Kidney glomerular epithelial cell (primary cell): ENCODE measurements at places on chromosomes 16 and 17.

- no peak for DNase-seq
These were observed 19.8 kb upstream of the RPH3AL start for GRCh38 chr17:372157-373152.

DNA sequence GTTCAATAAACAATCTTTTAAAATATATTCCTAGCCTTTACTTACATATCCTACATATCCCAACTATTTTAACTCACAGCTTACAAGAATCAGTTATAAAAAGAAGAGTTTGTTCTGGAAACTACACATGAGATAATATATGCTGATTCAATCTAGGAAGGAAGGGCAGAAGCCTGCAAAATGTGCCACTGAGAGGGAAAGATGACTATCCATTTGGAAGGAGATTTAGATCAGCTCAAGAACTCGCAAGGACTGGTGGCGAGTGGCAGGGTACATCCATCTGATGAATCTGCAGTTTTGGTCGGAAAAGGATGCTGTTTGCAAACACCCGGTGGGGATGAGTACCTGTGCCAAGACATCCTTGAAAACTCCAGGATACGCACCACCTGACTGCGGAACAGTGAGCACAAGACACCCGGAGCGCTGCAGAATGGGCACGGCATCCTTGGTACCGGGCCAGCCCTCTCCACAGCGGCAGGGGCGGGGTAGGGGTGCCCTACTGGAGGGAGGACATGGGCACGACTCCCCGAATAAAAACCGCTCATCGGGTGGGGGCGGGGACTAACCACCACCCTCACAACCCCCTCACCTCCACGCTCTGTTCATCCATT, 723 bp downstream of the TRIM37 start:
- peak; percentile 13 for DNase-seq

DNA sequence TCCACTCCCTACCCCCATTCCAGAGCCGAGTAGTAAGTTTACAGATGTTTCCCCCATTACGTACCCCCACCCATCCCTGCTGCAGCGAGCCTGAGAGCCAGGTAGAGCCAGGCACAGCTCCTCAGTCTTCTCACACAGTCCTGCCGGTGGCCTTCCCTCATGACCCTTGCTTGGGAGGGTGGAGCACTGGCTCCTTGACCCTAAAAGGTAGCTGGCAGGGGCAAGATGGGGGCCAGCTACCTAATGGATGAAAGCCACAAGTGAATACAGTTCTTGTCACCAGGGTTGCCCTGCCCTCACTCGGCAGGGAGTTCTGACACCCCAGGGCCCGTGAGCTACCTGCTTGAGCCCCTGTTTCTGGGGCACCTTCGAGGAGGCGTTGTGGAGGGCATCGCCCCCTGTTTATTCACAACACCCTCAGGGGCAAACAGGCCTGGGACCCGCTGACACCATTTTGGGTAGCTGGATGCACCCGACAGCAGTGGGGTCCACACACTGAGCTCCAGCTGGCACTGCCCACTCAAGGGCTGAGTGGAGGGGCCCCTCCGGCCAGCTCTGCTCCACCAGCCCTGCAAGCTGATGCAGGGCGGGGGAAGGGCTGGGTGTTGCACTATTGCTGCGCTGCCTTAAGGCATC, 22.2 kb downstream of the ADAM11 start:
- DNase-seq = no peak

- DNase-seq = no peak
These were observed 117.9 kb downstream of the CPPED1 start for GRCh38 chr16:12685806-12686205.

GRCh38 chr16:85369741-85370528, 243.2 kb upstream of the GSE1 start:
- DNase-seq = no peak

- DNase-seq = no peak
These were observed 21.6 kb upstream of the IL17C start for GRCh38 chr16:88616736-88617135.

DNA sequence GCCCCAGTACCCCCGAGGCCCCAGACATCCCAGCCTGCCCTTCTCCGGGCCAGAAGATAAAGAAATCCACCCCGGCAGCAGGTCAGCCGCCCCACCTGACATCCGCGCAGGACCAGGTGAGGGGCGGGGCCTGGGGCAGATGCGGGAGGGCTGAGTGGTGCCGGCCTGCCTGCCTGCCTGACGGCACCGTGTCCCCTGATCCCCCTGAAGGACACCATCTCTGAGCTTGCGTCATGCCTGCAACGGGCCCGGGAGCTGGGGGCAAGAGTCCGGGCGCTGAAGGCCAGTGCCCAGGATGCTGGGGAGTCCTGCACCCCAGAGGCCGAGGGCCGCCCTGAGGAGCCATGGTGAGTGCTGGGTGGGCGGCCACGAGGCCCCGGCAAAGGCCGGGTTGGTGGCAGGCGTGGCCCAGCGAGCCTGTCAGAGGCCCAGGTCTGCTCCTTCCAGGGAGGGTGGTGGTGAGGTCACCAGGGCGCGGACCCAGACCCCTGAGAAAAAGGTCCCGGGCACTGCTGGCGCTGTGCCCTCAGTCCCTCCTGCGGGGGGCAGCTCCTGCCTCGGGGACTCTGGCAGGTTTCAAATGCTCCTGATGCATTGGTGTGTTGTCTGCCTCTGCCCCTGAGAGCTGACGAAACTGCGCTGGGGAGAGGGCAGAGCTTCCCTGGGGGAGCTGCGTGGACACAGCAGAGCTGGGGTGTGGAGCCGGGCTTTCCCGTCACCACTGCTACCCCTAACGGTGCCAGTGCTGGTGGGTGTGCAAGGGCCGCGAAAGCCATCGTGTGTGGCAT, 1.2 kb downstream of the CDT1 start:
- no peak for DNase-seq

GRCh38 chr17:49775546-49776260, 11.8 kb upstream of the FAM117A start:
- no peak for DNase-seq

DNA sequence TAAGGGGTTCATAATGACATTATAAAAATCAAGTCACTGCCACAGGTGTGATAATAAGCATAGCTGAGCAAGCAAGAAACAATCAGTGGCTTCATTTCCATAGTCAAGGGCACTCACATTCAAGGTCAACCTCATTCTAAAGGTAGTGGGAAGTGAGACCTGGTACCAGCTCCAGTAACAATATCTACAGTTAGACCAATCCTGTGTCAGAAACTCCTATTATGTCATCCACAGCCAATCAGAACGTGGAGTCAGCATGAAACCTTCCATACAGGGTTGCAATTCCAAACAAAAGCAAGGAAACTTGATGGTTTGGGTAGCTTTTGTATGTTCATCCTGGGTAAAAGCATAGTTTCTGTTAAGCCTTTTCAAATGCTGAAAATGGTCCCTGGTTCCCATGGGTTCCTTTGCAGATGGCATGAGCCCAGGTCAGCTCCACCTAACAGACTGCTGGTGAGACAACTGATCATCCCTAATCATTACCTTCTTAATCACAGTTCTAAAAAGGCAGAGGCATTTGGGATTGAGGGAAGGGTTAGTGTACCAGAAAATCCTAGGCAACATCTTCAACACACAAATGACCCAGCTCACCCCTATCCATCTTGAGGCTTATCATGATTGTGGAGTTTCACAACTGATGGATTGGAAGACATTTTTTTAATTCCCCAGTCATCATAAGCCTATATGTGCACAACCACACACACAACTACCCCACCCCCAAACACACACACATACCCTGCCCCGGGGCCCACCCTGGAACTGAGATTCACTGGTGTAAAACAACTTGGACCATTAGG, 30.4 kb downstream of the TEX2 start:
- DNase-seq = no peak

DNA sequence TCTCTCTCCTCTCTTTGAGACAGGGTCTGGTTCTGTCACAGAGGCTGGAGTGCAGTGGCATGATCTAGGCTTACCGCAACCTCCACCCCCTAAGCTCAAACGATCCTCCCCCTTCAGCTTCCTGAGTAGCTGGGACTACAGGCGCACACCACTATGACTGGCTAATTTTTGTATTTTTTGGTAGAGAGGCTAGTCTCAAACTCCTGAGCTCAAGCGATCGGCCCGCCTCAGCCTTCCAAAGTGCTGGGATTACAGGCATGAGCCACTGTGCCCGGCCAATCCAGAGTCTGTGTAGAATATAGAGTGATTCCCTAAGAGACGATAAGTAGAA, 65.8 kb upstream of the RPH3AL start:
- DNase-seq = no peak

- DNase-seq = no peak
These were observed 124.9 kb downstream of the CMIP start for GRCh38 chr16:81569361-81570034.

DNA sequence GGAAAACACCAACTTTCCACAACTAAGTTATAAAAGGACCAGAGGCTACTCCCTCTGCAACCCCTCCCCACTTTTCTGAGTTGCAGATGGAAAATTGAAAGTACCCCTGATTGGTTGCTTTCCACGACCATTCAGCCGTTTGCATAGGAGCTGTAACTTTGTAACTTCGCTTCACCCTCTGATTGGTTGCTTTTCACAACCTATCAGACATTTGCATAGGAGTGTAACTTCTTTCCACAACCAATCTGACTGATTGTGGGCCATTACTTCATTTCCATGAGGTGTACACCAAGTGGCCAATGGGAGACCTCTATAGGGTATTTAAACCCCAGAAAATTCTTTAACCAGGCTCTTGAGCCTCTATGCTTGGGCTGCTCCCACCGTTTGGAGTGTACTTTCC, 644.1 kb downstream of the WWOX start:
- no peak for DNase-seq

- DNase-seq = no peak
These were observed 860 bp upstream of the DCAF7 start for GRCh38 chr17:63549289-63549945.

DNA sequence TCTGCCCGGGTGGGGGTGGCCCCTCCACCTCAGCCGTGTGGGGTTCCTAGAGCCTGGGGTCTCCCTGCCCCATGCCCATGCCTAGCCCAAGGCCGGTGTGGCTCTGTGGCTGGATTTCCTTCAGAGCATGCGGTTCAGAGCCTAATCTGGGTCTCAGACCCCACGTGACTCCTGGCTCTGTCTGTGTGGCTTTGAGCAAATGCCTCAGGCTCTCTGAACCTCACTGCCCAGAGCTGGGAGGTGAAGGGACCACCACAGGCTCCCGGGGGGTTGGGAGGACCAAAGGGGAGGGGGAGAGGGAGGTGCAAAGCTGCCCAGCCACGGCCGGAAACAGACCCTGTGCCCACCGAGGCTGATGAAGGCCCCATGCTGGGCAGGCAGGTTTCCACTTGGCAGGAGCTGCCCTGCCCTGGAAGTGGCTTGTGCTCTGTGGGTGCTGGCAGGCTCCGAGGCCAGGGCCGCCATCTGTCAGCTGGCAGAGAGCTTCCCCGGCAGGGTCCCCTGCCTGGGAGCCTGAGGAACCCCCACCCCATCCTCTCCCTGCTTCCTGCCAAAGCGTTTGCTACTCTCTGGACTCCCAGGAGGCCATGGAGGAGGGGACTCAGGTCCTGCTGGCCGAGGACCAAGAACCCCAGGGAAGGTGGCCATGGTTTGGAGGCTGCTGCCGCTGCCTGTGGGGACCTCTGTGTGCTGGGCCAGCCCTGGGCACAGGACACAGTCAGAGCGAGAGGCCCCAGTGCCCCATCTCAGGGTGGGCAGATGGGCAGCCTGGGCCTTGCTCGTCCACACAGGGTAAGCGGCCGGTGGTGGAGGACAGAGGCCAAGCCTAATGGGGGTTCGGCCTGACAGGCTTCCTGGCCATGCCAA, 4.0 kb downstream of the CDH15 start:
- DNase-seq = no peak

DNA sequence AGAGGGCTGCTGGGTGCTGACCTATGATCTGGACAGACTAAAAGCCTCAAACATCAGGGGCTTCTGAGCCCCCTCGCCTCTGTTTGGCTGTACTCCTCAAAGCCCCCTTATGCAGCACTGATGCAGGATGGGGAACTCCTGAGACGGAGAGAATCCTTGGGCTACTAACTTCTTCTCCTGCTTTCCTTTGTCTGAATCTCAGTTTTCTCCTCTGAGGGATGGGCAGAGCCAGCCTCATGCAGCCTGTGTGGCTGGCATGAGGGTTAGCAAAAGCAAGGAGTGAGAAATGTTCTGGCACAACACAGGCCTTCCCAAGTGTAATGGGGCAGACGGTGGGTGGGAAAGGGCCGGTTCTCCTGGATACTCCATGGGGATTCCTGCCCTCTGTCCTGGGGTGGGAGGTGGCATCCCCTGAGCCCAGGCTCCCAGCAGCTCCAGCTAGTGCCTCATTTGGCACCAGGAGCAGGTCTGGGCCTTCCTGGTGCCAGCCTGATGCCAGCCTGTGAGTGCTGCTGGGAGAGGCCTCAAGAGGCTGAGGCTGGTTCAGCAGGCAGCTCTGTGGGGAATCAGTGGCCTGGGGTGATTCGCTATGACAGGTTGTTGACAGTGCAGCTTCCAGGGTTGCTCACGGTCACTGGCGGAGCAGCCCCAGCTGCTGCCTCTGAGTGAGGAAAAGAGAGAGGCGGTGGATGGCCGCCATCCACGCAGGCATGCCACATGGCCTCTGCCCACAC, 4.0 kb upstream of the BRD7 start:
- peak; percentile 31 for DNase-seq

GRCh38 chr16:22320572-22321339, 23.5 kb downstream of the POLR3E start:
- DNase-seq = no peak

GRCh38 chr17:7508145-7508544, 24.0 kb downstream of the POLR2A start:
- no peak for DNase-seq

DNA sequence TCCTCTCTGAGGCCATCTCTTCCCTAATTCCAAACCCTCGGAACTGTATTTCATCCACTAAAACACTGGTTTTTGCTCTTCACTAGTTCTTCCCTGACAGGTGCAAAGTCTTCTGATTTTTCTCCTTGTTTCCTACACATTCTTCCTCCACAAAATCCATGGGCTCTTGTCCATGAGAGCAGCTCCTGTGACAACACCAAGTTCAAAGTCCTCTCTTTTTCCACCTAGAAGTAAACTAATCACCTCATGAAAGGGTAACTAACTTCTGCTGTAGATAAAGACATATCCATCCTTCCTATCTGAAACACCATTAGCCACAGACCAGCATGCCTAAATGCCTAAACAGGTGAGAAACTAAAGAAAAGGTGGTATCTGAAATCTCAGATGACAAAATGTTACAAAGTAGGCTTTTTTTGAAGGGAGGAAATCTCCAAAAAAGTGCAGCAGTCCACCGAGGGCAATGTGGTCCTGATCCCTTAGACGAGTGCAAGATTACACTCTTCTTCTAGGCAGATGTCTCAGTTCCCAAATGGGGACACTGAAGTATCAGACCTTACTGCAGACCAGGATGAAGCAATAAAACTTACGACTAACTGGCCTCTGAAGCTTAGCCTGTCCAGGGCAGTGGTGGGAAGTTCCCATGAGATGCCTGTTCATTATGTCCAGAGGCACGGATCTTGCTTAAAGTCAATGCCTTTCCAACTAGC, 2.8 kb downstream of the PIP4K2B start:
- no peak for DNase-seq
